ENCODE measurements at places on chromosomes 13 and 19. TPM values are rescaled to one million over a fixed set of nuclear protein-coding genes. Genes with fewer than 3 reads are reported as not detected.

DNA sequence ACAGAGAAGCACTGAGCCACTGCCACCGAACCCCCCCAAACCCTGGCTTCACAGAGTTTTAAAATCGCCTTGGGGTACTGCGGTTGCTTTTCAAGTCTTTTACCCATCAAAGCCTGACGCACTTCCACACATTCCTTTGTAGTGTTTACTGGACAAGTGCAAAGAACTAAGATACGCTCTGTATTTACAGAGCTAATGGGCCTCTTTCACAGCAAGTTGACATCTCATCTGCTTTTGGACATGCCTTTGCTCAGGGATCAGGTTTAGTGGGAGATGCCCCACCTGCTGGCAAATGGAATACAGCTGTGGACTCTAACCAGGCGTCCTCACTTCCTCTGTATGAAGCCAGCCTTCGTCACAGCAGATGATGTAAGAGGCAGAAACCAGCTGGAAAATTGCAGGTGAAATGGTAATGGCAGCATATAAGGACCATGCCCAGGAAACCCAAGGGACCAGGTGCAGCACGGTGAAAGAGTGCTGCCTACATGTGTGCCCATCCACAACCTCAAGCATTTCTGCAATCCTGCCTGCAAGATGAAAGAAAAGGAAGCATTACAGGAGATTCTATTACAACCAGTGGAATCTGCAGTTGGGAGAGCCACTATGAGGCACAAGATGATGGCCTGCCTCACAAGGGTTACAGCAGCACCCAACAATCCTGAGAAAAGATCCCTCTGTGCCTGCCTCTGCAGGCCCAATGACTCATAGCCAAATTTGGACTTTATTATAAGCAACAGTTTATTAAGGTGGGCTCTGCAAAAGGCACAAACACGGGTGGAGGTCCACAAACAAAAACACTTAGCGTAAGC lies 34.7 kb downstream of the BRD4 start:
- DNase-seq = no peak

The GRIN3B gene
- not detected for total RNA-seq

DNA sequence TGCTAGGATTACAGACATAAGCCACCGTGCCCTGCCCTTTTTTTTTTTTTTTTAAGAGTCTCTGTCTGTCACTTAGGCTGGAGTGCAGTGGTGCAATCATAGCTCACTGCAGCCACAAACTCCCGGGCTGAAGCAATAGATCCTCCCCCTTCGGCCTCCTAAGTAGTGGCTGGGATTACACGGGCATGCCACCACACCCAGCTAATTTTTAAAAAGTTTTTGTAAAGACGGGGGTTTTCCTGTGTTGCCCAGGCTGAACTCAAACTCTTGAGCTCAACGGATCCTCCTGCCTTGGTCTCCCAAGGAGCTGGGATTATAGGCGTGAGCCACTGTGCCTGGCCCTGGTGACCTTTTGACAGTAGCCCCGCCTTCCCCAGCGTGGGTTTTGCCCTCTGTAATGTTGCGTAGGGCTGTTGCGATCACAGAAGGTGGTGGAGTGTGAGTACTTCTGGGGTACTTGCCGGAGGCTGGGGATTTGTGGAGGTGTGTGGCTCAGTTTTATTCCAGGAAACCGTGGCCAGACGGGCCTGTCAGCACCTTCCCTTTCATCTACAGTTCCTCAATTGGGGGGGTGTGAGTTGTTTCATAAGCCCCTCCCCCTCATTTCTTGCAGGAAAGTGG lies 11.6 kb upstream of the RETN start:
- no peak for DNase-seq

- no peak for DNase-seq
Observed at GRCh38 chr19:3333662-3334061, 32.7 kb upstream of the NFIC start.

The PTGER1 gene
- total RNA-seq = not detected

The ACP7 gene
- total RNA-seq = not detected

DNA sequence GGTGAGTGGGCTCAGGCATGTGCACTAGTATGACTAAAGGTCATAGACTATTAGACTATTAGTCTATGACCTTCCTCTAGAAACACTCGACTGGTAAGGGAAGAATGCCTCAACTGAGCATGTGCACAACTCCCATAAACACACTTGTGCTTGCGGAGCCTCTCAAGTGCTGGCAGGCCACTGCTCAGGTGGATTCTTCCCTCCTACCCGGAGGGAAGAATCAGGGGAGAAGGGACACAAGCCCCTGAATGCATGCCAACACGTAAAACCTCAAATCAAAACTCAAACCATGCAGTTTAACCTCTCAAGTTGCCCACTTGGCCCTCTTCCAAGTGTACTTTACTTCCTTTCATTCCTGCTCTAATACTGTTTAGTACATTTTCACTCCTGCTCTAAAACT lies 287.6 kb upstream of the SGCG start:
- DNase-seq = no peak

The RNF225 gene
- not detected for total RNA-seq

The ZNF790 gene
- 7.8 TPM for total RNA-seq

DNA sequence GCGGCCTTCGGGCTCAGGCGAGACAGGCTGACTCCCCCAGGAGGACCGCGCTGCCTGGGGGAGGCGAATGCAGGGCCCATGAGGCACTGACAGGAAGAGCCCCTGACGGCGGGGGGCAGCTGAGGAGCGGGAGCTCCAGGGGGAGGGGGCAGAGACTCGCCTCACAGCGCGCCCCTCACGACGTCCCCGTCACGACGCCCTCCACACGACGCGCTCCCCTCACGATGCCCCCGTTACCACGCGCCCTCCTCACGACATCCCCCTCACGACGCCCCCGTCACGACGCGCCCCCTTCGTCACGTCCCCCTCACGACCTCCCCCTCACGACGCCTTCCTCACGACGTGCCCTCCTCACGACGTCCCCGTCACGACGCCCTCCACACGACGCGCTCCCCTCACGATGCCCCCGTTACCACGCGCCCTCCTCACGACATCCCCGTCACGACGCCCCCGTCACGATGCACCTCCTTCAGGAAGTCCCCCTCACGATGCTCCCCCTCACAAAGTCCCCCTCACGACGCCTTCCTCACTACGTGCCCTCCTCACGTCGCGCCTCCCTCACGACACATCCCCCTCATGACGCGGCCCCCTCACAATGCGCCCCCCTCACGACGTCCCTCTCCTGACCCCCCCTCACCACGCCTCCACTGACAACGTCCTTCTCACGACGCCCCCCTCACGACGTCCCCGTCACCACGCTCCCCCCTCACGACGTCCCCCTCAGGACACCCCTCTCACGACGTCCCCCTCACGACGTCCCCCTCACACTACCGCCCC lies 99.6 kb downstream of the ING1 start:
- no peak for DNase-seq

The DCT gene
- 0.28 TPM for total RNA-seq

- DNase-seq = no peak
Observed at GRCh38 chr19:42126574-42126973, 5.7 kb downstream of the POU2F2 start.

DNA sequence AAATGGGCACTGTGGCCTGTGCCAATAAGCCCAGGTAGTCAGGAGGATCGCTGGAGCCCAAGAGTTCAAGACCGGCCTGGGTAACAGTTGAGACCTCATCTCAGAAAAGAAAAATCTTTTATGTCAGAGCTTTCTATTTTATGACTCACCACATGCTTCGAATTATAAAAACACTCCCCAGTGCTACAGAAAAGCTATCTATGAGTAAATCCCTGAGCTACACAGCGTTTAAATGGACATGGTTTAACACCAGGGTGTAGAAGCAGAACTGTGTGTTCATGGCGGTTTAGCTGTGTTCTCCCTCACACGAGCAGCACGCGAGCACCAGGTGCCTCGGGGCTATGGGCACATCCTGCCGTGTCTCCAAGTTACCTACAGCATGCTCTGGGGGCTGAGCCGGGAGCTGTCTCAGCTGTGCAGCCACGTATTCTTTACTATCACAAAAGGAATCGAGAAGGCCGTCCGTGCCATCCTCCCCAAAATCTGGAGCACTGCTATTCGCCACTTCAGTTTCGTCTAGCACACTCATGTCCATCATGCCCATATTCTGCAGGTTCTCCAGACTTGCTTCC lies 6.7 kb downstream of the SAFB2 start:
- no peak for DNase-seq
